ENCODE measurements at places on chromosomes 3 and 15.

GRCh38 chr15:95880031-95880570 is 450.4 kb upstream of the NR2F2 start:
- DNase-seq = no peak

- DNase-seq = no peak
These were observed 13.2 kb downstream of the ARHGEF3 start for GRCh38 chr3:56788521-56788920.

- DNase-seq = no peak
These were observed 343.5 kb upstream of the TRIM42 start for GRCh38 chr3:140334132-140334929.

DNA sequence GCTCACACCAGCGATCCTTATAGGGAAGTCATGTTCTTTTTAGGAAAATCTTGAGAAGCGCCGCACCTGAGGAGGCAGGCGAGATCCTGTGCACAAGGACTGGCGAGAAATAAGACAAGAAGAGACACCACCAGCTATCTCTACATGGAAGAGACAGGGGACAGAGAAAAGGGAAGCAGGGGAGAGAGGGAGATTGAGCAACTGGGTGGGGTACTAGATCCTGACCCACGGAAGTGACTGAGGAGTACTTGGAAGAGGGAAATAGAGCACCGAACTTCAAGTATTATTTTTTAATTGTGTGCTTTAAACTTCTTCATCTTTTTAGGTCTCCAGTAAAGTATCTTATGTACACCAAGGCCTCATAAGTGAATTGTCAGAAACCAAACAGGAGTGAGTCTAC is 742.0 kb upstream of the LMCD1 start:
- no peak for DNase-seq

GRCh38 chr3:169769287-169770181 is at the start of gene ACTRT3:
ACTRT3 (minus strand) TSS chr3:169769561; CDS start chr3:169769520, 41 bp downstream.
- no peak for DNase-seq

DNA sequence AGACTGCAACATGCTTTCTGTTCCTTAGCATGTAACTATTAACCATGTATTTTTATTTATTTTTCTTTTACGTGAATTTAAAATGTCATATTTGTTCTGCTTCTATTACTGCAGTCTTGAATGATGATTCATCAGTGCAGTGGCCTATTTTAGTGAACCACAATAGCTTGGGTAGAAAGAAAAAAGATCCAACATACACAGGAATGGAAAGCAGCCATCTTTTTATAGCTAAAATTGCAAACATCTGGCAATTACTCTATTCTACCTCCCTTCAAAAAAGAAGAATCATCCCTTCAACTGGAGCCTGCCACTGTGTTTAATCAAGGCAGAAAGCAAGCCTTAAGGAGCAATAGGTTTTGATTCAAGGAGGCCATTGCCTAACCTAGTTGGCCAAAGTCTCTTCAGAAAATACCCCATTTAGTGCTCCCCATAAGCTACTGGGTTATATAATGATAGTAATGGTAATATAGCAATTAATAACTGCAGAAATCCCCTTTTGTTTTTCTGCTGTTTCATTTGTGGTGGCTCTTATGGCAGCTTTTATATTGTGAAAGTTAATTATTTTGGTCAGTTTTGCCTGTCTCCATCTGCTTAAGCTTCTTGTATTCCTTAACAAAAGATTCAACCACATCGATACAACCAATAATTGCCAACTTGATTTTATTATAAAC is 267.3 kb downstream of the LPP start:
- peak; percentile 63 for DNase-seq

DNA sequence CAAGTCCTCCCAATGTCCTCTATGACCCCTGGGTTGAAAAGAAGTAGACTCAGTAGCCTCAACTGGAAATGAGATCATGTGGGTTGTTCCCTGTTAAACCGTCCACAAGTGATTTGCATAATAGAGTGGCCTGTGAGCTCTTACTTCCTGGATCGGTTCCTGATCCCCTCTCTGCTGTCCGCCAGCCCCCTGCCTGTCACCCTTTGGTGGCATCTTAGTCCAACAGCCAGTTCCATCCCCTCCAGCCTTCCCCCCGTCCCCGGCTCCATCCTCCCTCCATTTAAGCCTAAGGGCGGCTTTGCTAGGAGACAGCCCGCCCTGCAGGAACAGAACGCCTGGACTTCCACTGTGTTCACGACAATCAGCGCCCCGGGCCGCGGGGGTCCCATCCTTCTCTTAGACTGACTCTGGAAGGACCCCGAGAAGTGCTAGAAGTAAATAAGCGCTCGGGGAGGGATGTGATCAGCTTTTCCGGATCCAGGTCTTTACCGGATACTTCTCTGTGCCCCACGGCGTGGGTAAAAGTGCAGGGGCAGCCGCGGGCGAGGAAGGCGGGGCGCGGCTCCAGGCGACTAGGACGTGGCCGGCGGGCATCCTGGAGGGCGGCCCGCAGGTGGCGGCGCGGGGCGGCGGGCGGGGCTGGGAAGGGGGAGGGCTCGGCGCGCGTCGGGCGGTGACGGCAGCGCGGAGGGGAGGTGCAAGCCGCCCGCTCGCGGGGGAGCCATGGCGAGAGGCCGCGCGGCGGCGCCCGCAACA is 51.2 kb upstream of the ULK4 start:
- no peak for DNase-seq

Measured in AG04450 (cell line).